ENCODE measurements at places on chromosomes 16 and 17.

GRCh38 chr17:81018044-81018802, 16.7 kb upstream of the BAIAP2 start:
- no peak for DNase-seq

GRCh38 chr17:68184816-68185436, 62.9 kb upstream of the AMZ2 start:
- DNase-seq: no peak

GRCh38 chr17:50252781-50253180, 21.5 kb upstream of the TMEM92 start:
- no peak for DNase-seq

GRCh38 chr16:81185416-81185815, 53.1 kb upstream of the BCO1 start:
- no peak for DNase-seq

GRCh38 chr16:17159617-17160016, 311.1 kb downstream of the XYLT1 start:
- DNase-seq: no peak

DNA sequence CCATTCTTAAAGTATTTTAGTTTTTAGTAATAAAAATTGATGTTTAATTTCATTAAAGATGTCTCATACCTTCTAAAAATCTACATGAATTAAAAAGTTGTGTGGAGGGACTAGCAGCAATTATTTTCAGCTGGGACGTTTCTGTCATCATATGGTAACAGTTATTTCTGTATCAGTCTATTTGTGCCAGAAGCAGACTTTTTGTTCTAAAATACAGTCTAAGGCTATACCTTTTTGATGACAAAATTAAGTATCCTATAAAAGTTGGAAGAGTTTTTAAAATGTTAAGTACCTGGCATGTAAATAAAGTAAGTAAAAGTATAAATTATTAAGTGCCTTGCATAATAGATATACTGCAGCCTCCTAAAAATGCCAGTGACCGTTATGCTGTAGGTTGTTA, 5.9 kb downstream of the TAOK1 start:
- DNase-seq: no peak

DNA sequence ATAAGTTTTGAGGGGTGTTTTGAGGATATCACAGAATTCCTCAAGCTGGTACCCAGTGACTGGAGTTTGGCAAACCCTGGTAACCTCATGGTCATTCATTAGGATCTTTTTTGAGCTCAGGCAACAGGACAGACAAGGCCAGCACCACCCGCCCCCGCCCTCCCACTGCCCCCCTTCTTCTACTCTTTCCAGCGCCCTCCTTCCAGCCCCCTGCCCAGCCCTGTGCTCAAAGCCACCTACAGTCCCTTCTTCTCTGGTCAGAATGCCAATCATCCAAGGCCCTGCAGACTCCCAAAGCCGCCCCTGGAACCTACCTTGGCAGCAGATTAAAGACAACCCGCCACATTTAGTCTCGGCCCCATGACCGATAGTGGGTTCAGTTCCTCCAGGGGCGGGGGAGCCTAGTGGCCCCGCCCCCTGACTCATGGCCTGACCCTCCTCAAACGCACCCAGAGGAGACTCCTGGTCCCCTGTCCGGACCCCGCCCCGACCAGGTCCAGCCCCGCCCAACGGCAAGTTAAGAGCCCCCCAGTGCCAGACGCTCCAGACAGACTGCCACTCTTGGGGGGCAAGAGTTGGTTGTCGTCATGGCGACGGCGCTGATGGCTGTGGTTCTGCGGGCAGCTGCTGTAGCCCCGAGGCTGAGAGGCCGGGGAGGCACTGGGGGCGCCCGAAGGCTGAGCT, at the start of gene NAGS:
Gene NAGS (plus strand): TSS at position 546 of the 684 bp plus-strand sequence. CDS start 42 bp downstream, at position 588.
- DNase-seq: peak; percentile 47

GRCh38 chr17:32298298-32298697, 32.7 kb downstream of the RHBDL3 start:
- DNase-seq: no peak

DNA sequence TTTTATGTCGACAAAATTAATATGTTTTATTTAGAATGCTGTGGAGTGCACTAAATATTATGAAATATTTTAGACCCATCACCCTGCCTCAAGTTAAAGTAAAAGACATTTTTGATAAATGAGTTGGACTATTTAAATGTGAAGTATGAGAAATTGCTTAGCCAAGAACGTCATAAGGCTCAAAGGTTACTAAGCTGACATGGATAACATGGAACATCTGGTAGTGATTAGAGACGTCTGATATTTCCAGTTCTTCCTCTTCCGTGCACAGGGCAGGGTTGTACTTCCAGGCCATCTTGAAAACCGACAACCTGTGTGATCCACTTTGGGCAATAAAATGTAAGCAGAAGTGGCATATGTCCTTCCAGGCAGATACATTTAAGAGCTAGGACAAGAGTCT, 7.2 kb upstream of the CCL8 start:
- no peak for DNase-seq

DNA sequence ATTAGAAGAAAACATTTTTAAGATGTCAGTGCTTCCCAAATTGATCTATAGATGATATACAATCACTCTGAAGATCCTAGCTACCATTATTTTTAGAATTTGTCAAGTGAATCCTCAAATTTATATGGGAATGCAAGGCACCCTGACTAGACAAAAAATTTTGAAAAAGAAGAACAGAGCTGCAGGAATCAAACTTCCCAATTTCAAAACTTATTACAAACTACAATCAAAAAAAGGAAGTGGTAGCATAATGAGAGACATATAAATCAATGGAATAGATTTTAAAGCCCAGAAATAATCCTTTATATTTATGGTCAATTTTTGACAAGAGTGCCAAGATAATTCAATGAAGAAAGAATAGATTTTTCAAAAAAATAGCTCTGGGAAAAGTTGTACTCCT, 198.3 kb upstream of the KCNJ16 start:
- DNase-seq: no peak
